ENCODE measurements at places on chromosomes 3 and 15.

DNA sequence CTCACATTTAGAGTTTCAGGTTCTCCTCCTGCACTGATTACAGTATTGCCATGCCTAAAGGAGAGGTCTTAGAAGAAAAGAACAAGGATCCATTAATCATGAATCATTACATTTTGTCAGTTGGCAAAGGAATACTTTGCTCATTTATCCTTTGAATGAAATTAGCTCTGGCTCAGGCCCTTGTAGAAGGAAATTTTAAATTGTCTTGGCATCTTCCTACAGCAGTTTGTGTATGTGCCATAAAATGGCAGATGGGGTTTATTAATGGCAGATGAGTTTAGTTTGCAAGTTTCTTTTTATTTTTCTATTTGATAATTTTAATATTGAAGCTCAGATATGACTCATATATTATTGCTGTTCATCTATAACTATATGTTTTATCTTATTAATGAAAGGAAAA is 181.2 kb upstream of the EPHA3 start:
- no peak overlapping the region for H3K27ac ChIP-seq
- no peak for DNase-seq
- H3K27me3 ChIP-seq: no peaks in the 10 kb centered on the region

- no peaks in the 10 kb centered on the region for H3K36me3 ChIP-seq
- no peak overlapping the region for H3K27ac ChIP-seq
- DNase-seq: no peak
- peaks cover 13% of the 10 kb centered on the region for H3K4me1 ChIP-seq
- H3K4me3 ChIP-seq: no peak overlapping the region
- H3K27me3 ChIP-seq: no peaks in the 10 kb centered on the region
These were observed 24.8 kb downstream of the SLC28A2 start for GRCh38 chr15:45276831-45277230.

DNA sequence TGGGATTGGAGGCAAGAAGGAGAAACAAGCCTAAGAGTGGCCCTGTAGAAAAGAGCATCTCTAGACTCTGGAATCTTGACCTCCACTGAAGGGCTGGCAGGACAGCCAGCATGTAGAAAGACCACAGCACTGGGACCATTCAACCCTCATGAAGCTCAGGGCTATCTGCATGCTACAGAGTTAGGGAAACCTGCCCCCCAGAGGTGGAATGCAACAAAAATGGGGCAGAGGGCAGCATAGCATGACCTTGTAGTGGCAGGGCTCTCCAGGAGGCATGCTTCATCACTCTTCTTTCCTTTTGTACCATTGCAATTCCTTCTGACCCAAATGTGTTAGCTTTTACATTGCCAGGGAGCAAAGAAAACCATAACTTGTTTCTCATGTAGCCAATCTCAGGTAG is 445.4 kb downstream of the EPHB1 start:
- H3K4me3 ChIP-seq: no peak overlapping the region
- no peak overlapping the region for H3K27ac ChIP-seq
- DNase-seq: no peak

DNA sequence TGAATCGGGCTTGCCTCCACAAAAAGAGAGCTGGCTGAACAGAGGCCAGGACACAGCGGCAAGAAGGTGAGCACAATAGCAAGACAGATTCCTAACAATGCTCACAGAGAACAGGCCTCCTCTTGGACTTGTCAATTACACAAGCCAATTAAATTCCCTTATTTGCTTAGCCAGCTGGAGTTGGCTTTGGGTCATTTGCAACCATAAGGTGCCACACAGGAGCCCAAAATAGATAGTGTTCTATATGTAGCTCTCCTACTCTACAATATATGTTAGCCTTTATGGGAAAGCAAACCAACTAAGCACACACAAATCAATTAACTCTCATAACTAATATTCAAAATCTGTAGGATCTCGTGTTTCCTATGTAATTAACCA is 335.6 kb downstream of the FOXP1 start:
- H3K4me3 ChIP-seq: no peak overlapping the region
- H3K4me1 ChIP-seq: peaks cover 51% of the 10 kb centered on the region

DNA sequence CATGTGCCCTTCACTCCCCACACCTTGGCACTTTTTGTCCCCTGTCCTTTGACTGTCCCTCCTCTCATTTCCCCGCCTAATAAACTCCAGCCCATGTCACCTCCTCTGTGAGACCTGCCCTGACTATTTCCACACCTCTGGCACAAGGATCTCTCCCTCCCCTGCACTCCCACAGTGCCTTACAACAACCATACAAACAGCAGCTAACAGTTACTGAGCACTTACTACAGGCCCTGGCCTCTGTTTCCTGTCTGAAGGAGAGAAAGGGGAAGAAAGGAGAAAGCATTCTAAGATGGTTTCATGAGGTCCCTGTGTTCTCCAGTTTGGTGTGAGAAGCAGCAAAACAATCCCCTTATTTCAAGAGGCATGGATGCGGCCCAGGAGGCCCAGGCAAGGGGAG is 20.0 kb upstream of the TRH start:
- H3K4me3 ChIP-seq: no peak overlapping the region
- H3K4me1 ChIP-seq: no peaks in the 10 kb centered on the region
- H3K27ac ChIP-seq: no peak overlapping the region
- H3K36me3 ChIP-seq: no peaks in the 10 kb centered on the region
- DNase-seq: no peak

GRCh38 chr3:131561511-131561910 is 58.7 kb upstream of the MRPL3 start:
- H3K4me1 ChIP-seq: no peaks in the 10 kb centered on the region
- H3K27me3 ChIP-seq: no peaks in the 10 kb centered on the region
- H3K4me3 ChIP-seq: no peak overlapping the region
- no peak for DNase-seq
- no peak overlapping the region for H3K27ac ChIP-seq
- H3K36me3 ChIP-seq: no peaks in the 10 kb centered on the region

- H3K4me1 ChIP-seq: no peaks in the 10 kb centered on the region
- no peaks in the 10 kb centered on the region for H3K27me3 ChIP-seq
- H3K4me3 ChIP-seq: no peak overlapping the region
- H3K36me3 ChIP-seq: no peaks in the 10 kb centered on the region
- H3K27ac ChIP-seq: no peak overlapping the region
These were observed 556.2 kb upstream of the CBLB start for GRCh38 chr3:106425026-106425425.

DNA sequence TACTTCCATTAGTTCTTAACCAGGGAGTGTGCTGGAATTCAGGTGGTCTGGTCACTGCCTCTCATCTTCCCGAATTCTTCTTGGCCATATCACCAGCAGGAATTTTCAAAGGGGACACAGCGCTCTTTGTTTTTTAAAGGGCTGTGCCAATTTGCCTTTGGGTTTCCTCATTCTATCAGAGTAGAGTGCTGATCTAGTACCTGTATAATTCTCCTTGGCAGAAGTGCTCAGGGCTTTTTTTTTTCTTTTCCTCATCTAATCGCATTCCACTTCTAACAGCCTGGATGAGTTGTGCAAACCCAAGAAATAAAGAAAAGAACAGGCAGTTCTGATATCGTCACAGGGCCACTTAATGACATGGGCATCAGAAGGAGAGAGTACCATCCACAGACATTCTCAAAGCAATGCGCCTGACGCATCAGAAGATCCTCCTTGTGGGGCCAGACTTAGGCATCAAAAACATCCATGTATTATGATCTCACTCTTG is 121.0 kb downstream of the ASB7 start:
- H3K4me1 ChIP-seq: peaks cover 8% of the 10 kb centered on the region
- H3K27ac ChIP-seq: no peak overlapping the region
- DNase-seq: no peak
- H3K4me3 ChIP-seq: no peak overlapping the region
- no peaks in the 10 kb centered on the region for H3K27me3 ChIP-seq
- H3K36me3 ChIP-seq: no peaks in the 10 kb centered on the region

- no peak overlapping the region for H3K27ac ChIP-seq
- DNase-seq: no peak
- H3K27me3 ChIP-seq: no peaks in the 10 kb centered on the region
- H3K4me1 ChIP-seq: no peaks in the 10 kb centered on the region
- H3K36me3 ChIP-seq: no peaks in the 10 kb centered on the region
These were observed 98.9 kb downstream of the FMN1 start for GRCh38 chr15:33095641-33096040.

- H3K4me3 ChIP-seq: no peak overlapping the region
- no peak for DNase-seq
- H3K27ac ChIP-seq: no peak overlapping the region
These were observed 105.9 kb downstream of the STAC start for GRCh38 chr3:36486009-36486795.

DNA sequence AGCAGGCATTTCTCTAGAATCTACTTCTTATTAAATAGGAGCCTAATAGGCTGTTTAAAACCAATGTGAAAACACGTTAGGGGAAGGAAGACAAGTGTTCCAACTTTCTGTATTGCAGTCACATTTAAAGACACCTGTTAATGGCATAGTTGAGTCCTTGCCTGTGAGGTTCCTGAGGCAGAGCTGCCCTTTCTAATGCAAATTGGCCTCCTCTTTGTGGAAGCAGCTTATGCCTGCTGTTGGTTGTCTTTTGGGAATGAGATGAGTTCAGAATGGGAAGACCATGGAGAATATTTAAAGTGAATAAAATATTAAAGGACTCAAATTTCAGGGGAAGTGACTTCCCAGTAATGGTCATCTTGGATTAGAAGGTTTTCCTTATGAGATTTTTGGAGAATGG is 51.2 kb downstream of the NEK11 start:
- no peaks in the 10 kb centered on the region for H3K4me1 ChIP-seq
- no peaks in the 10 kb centered on the region for H3K27me3 ChIP-seq
- no peak overlapping the region for H3K4me3 ChIP-seq
- no peaks in the 10 kb centered on the region for H3K36me3 ChIP-seq

GRCh38 chr3:111764645-111765091 is 94.4 kb upstream of the PHLDB2 start:
- H3K4me1 ChIP-seq: peaks cover 78% of the 10 kb centered on the region
- H3K27ac ChIP-seq: peak overlapping the region; percentile 78
- H3K27me3 ChIP-seq: no peaks in the 10 kb centered on the region
- no peak overlapping the region for H3K4me3 ChIP-seq
- no peaks in the 10 kb centered on the region for H3K36me3 ChIP-seq

DNA sequence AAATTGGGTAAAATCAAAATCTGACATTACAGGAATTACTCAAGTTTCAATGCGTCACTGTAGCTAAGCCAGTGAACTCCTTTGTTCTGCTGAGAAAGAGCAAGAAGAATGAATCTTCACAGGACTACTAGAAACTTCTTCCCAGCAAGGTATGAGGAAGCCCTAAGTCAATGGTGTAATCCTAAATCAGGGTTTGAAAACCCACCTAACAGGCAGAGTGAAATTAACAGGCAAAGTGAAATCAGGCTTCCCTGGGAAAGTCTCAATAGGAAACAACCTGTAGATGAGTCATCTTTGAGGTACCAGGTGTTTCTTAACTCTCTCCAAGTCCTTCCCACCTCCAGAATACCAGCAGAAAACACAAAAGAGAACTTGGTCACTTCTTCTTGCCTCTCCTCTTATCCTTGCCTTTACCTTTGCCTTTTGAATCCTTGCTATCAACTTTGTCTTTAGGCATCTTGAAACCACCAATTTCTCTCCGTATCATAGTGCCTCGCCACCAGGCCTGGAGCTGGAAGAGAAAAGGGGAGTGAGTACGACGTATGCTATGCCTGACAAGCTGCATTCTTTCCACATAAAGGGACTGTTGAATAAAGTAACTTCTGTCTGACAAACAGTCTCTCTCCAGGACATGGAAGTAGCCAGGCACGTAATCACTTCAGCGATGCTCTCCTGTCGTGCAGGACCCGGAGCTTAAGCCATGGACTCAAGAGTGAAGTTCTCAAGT is 60.6 kb upstream of the RPL35A start:
- H3K4me3 ChIP-seq: no peak overlapping the region
- H3K27ac ChIP-seq: no peak overlapping the region
- peaks cover 20% of the 10 kb centered on the region for H3K36me3 ChIP-seq
- no peaks in the 10 kb centered on the region for H3K27me3 ChIP-seq

DNA sequence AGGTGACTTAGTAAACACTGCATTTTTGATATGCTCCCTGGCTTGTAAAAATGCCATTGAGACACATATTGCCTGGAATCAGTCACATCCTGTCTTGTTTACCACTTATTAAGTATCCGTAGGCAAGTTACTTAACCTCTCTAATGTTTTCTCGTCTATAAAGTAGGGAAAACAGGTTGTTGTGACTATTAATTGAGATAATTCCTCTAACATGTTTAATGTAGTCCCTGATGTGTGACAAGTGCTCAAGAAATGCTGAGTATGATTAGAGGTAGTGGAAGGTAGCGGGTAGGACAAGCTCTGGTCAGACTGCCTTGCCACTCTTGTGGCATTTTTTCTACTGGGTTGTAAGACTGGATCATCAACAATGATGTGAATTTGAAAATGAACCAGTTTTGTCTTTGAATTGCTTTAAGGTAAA is 54.1 kb downstream of the NFKBIZ start:
- no peak overlapping the region for H3K27ac ChIP-seq
- H3K27me3 ChIP-seq: no peaks in the 10 kb centered on the region
- no peak overlapping the region for H3K4me3 ChIP-seq
- no peaks in the 10 kb centered on the region for H3K4me1 ChIP-seq
- no peak for DNase-seq

- H3K4me3 ChIP-seq: no peak overlapping the region
- no peak for DNase-seq
- H3K36me3 ChIP-seq: no peaks in the 10 kb centered on the region
- no peaks in the 10 kb centered on the region for H3K27me3 ChIP-seq
- H3K27ac ChIP-seq: no peak overlapping the region
These were observed 65.0 kb downstream of the CCNL1 start for GRCh38 chr3:157094751-157095480.

- no peak overlapping the region for H3K27ac ChIP-seq
- H3K36me3 ChIP-seq: no peaks in the 10 kb centered on the region
- no peak for DNase-seq
- no peak overlapping the region for H3K4me3 ChIP-seq
These were observed 24.8 kb downstream of the LNP1 start for GRCh38 chr3:100426067-100426682.

- H3K4me1 ChIP-seq: no peaks in the 10 kb centered on the region
- no peaks in the 10 kb centered on the region for H3K27me3 ChIP-seq
- no peak overlapping the region for H3K27ac ChIP-seq
These were observed 1713.6 kb downstream of the SI start for GRCh38 chr3:163364717-163365116.

GRCh38 chr3:178833695-178834094 is 237.9 kb downstream of the ZMAT3 start:
- no peak overlapping the region for H3K27ac ChIP-seq
- no peaks in the 10 kb centered on the region for H3K4me1 ChIP-seq
- no peak for DNase-seq
- no peak overlapping the region for H3K4me3 ChIP-seq
- H3K36me3 ChIP-seq: no peaks in the 10 kb centered on the region

DNA sequence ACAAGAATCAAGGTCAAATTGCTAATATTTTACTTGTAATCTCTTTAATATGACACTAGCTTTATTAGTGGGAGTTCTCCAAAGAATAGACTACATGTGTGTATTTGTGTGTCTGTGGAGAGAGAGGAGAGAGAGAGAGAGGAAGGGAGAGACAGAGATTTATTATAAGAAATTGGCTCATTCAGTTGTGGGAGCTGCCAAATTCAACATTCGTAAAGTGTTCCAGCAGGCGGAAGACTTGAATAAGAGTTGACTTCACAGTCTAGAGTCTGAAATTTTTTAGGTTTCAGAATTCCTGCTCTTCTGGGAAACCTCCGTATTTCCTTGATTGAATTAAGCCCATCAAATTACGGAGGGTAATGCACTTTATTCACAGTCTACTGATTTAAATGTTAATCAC is 4.7 kb upstream of the CLDN1 start:
- H3K36me3 ChIP-seq: no peaks in the 10 kb centered on the region
- no peak overlapping the region for H3K4me3 ChIP-seq
- H3K27me3 ChIP-seq: no peaks in the 10 kb centered on the region
- peaks cover 14% of the 10 kb centered on the region for H3K4me1 ChIP-seq

GRCh38 chr3:175153595-175153994 is 294.5 kb downstream of the NAALADL2 start:
- no peaks in the 10 kb centered on the region for H3K36me3 ChIP-seq
- no peak overlapping the region for H3K27ac ChIP-seq
- no peaks in the 10 kb centered on the region for H3K4me1 ChIP-seq
- H3K27me3 ChIP-seq: no peaks in the 10 kb centered on the region
